ENCODE measurements at places on chromosomes 6 and 20.

DNA sequence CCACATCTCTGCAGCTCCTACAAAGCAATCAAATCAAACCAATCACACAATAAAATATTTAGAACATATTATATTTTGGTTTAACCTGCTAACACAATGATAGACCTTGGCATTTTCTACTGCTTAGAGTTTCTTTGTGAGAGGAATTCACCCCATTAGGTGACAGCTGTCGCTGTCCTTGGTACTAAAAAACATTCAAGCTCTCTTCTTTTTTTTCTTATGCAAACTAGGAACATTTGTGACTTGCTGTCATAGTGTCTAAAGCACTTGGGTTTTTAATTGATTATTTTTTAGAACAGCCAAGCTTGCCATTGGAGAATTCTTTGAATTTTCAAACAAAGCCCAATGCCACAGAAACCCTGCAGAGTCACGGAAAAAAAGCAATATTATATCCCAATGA lies 46.4 kb downstream of the CNR1 start:
- H3K4me1 ChIP-seq: no peaks in the 10 kb centered on the region
- no peak overlapping the region for H3K4me3 ChIP-seq
- no peak overlapping the region for H3K27ac ChIP-seq
- no peak for DNase-seq
- peaks cover 22% of the 10 kb centered on the region for H3K27me3 ChIP-seq

DNA sequence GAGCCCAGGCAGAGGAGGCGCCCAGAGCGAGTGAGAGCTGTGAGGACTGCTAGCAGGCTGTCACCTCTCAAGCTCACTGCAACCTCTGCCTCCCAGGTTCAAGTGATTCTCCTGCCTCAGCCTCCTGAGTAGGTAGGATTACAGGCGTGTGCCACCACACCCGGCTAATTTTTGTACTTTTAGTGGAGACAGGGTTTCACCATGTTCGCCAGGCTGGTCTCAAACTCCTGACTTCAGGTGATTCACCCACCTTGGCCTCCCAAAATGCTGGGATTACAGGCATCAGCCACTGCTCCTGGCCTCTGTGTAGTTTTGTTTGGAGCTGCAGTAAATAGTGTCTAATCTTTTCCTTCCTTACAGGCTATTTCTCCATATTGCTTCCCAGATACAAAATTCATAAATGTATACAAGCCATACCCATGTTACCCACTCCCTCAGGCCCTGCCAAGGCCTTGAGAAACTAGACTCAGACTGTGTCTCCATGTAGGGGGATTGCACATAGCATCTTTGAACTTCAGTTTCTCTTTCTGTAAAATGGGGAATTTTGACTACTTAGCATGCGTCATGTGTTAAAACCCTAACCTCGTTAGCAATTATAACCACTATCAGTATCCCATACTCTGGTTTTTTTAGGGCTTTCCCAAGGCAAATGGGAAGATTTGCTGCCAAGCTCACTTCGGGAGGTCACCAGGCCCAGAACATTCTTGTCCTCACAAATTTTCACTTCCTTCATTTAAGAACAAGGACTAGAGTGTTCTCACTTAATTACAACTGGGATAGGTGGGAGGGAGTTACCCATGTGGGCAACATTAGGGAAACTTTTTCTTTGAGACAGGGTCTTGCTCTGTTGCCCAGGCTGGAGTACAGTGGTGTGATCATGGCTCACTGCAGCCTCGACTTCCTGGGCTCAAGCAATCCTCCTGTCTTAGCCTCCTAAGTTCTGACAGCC lies 67.3 kb upstream of the DDR1 start:
- H3K27me3 ChIP-seq: no peaks in the 10 kb centered on the region
- DNase-seq: no peak
- H3K4me3 ChIP-seq: no peak overlapping the region
- peak overlapping the region; percentile 44 for H3K27ac ChIP-seq

GRCh38 chr6:143336446-143337152 lies 113.9 kb downstream of the ADAT2 start:
- H3K27ac ChIP-seq: no peak overlapping the region
- no peaks in the 10 kb centered on the region for H3K36me3 ChIP-seq
- H3K4me1 ChIP-seq: peaks cover 1% of the 10 kb centered on the region
- no peak overlapping the region for H3K4me3 ChIP-seq
- no peak for DNase-seq
- no peaks in the 10 kb centered on the region for H3K27me3 ChIP-seq

GRCh38 chr6:140101367-140101766 lies 726.9 kb upstream of the CITED2 start:
- H3K27ac ChIP-seq: peak overlapping the region; percentile 11
- no peaks in the 10 kb centered on the region for H3K27me3 ChIP-seq
- H3K4me1 ChIP-seq: peaks cover 2% of the 10 kb centered on the region
- peak; percentile 1 for DNase-seq

DNA sequence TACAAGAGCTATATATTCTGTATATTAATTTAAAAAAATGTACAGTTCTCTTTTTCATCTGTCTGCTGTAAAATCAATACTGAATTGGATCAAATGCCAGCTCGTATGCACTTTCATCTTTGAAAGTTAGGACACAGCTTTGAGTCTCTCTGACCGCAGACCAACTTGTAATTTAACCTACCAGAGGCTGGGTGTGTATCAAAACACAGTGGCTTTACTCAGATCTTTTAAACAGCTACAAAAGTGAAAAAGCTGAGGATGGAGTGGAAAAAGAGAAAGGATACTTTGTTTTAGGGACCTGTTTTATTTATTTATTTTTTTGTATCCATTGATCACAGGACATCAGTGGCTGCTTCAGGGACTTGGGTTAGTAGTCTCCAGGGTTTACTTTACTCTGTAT lies 44.1 kb downstream of the KIAA0408 start:
- H3K36me3 ChIP-seq: no peaks in the 10 kb centered on the region
- peaks cover 7% of the 10 kb centered on the region for H3K27me3 ChIP-seq
- H3K4me1 ChIP-seq: no peaks in the 10 kb centered on the region
- no peak for DNase-seq
- no peak overlapping the region for H3K4me3 ChIP-seq

GRCh38 chr6:19416811-19417210 lies 420.4 kb upstream of the ID4 start:
- H3K36me3 ChIP-seq: no peaks in the 10 kb centered on the region
- no peaks in the 10 kb centered on the region for H3K4me1 ChIP-seq
- no peak overlapping the region for H3K4me3 ChIP-seq
- no peak overlapping the region for H3K27ac ChIP-seq

GRCh38 chr6:11202513-11203305 lies 29.8 kb downstream of the NEDD9 start:
- peaks cover 36% of the 10 kb centered on the region for H3K36me3 ChIP-seq
- peaks cover 49% of the 10 kb centered on the region for H3K4me1 ChIP-seq
- peak overlapping the region; percentile 80 for H3K4me3 ChIP-seq
- peak overlapping the region; percentile 99 for H3K27ac ChIP-seq

GRCh38 chr20:53829724-53830521 lies 236.3 kb upstream of the ZNF217 start:
- H3K27ac ChIP-seq: peak overlapping the region; percentile 96
- H3K4me3 ChIP-seq: peak overlapping the region; percentile 82
- no peaks in the 10 kb centered on the region for H3K27me3 ChIP-seq
- DNase-seq: no peak
- peaks cover 2% of the 10 kb centered on the region for H3K36me3 ChIP-seq
